ENCODE measurements at places on chromosomes 11 and 22.

- H3K4me1 ChIP-seq, result peaks cover 5% of the 10 kb centered on the region
- no peak for DNase-seq
- no peak overlapping the region for H3K27ac ChIP-seq
- H3K4me3 ChIP-seq, result no peak overlapping the region
- H3K27me3 ChIP-seq, result peaks cover 39% of the 10 kb centered on the region
- no peaks in the 10 kb centered on the region for H3K36me3 ChIP-seq
These were observed 21.4 kb upstream of the RCN1 start for GRCh38 chr11:32069361-32070058.

DNA sequence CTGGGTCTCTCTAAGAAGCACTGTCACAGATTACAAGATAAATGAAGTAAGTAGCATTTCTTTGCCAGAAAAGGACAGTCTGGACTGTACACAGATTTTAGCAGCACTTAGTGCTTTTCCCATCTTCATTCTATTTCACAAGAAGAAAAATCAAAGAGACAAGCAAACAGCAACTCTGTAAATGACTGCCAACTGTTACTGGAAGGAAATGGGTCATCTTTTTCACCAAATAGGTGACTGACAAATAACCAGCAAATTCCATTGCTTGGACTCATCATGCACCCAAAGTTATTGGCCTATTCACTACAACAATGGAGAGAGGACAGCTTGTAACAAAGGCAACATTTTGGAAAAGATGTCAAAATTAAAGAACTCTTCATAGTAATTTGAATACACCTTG, 28.9 kb upstream of the CARD18 start:
- no peak for DNase-seq
- no peak overlapping the region for H3K27ac ChIP-seq
- H3K4me3 ChIP-seq, result no peak overlapping the region

- H3K4me3 ChIP-seq, result no peak overlapping the region
- no peak overlapping the region for H3K27ac ChIP-seq
- peaks cover 20% of the 10 kb centered on the region for H3K4me1 ChIP-seq
- peaks cover 19% of the 10 kb centered on the region for H3K27me3 ChIP-seq
- H3K36me3 ChIP-seq, result no peaks in the 10 kb centered on the region
These were observed 50.7 kb upstream of the TTC12 start for GRCh38 chr11:113263458-113264259.

DNA sequence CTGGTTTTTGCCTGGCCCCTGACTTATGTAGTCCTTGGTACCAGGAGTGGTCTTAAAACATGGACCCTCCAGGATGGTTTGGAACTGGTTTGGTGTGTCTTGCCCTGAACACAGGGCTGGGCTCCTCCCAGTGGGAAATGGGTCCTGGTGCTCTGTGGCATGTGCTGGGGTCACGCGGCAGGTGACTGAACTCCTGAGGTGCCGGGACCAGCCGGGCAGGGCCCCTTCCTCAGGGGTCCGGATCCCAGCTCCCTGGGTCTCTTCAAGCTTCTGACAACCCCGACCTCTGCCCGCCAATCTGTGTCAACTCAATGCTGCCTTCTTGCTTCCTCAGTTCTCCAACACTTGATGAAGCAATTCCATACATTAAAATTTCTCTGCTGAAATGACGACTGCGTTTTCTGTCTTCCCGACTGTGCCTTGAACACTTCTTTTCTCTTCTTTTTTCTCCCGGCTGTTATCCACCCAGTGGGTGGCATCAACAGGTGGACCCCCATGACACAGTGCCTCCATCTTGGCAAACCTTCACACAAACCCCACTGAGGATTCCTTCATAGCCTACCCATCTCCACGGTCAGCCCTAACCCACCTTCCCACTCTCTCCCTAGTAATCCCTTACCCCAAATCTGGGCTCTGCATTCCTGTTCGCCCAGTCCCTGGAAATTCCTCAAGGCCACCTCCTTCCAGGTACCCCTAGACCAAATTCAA, 4.4 kb downstream of the IFT27 start:
- H3K27ac ChIP-seq, result peak overlapping the region; percentile 63
- H3K36me3 ChIP-seq, result peaks cover 29% of the 10 kb centered on the region
- H3K4me1 ChIP-seq, result peaks cover 16% of the 10 kb centered on the region
- H3K27me3 ChIP-seq, result peaks cover 5% of the 10 kb centered on the region
- H3K4me3 ChIP-seq, result no peak overlapping the region
- DNase-seq, result no peak

DNA sequence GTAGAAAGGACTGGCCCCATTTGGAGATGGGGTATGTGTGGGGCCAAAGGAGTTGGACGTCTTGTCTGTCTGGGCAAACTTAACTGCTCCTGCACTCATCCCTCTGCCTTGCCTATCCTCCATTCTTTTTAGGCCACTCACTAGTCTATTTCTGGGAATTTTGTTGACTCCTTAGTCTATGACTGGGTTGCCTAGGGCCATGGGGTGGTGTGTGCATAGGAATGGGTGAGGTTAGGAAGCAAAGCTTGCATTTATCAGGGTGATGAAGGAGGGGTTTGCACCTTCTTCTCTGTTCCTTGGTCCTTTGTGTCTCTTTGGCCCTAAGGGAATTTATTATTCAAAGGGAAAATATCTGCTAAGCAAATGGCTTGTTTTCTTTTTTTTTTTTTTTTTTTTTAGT, 80.9 kb upstream of the OR9Q1 start:
- no peaks in the 10 kb centered on the region for H3K36me3 ChIP-seq
- H3K4me3 ChIP-seq, result no peak overlapping the region
- no peaks in the 10 kb centered on the region for H3K4me1 ChIP-seq
- no peak overlapping the region for H3K27ac ChIP-seq

DNA sequence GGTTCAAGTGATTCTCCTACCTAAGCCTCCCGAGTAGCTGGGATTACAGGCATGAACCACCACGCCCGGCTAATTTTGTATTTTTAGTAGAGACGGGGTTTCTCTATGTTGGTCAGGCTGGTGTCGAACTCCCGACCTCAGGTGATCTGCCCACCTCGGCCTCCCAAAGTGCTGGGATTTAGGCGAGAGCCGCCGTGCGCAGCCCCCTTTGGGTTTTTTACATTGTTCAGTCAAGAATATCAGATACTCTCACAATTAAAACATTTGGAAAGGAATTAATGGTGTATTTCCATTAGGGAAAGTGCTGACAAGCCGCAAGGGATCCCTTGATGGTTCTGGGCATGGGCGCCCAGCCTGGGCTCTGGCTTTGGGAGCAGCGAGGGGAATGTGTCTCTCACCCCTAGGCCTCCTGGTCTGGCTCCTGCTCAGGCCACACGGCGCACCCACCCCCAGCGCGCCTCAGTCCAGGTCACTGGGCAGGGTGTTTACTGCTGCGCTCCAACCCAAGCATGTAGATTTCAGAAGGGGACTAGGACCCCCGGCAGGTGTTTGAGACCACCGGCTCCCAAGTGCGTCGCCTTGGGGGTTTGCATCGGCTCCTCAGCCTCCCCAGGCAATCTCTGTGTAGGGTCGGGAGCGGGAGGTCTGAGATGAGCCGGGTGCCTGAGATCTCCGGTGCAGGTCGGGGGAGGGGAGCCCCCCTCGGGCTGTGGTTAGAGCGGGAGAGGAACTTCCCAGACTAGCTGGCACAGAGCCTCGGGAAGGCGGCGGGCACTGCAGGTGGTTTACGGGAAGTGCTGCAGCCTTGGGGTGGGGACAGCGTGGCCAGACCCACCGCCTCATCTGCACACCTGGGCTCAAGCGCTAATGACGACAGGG, 809 bp upstream of the IRF7 start:
- DNase-seq, result no peak
- peaks cover 17% of the 10 kb centered on the region for H3K36me3 ChIP-seq
- H3K4me1 ChIP-seq, result peaks cover 41% of the 10 kb centered on the region
- peak overlapping the region; percentile 94 for H3K4me3 ChIP-seq
- H3K27me3 ChIP-seq, result no peaks in the 10 kb centered on the region

DNA sequence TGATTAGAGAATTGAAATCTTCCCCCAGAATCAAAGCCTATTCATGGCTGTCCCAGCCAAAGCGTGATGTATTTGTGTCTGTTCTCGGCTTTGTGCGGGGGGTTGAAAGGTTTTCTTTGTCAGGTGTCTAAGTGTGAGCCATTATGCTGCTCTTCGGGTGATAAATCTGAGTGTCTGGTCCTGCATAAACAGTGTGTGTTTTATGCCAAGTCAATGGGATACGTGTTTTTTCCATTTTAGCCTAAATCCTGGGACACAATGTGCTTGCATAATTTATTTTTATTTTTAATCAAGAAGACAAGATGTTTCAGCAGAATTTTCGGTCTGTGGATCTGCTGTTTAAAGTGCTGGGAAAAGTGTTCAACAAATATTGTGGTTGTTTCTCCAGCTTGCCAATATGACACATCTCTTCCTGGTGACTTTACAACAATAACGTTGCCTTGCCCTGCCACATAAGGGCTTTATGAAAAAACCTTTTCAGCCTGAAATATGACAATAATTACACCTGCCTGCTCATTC, 267.8 kb downstream of the TBC1D22A start:
- H3K36me3 ChIP-seq, result peaks cover 6% of the 10 kb centered on the region
- no peak for DNase-seq
- H3K27me3 ChIP-seq, result no peaks in the 10 kb centered on the region

DNA sequence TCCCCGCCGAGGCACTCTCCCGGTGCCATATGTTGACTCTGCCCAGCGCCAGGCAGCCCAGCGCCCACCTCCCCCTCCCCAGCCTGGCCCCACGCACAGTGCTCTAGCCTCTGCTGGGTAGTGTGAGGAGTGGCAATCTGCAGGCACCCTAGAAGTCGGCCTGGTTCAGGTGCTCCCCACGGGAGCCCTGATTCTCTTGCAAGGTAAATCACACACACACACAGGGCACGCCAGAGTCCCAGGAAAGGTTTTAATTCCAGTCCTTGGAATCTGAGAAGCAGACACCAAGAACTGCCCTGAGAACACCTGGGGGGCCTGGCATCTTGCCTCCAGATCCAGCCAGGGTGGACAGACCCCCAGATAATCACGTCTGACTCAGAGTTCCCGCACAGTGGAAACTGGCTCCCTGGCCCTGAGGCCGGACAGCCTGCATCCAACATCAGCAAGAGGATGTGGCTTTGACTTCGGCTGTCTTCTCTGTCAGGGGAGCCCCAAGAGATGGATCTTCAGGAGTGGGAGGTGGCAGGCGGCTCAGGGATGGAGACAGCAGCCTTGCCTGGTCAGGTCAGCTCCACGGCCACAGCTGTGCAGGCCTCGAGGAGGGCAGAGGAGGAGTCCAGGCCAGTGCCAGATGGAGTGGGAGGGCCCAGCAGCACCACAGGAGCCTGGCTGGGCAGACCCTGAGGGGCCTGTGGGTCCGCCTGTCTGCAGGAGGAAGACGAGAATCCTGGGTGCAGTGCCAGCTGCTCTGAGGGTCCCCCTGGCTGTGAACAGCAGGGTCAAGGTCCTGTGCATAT, 1.1 kb upstream of the RIN1 start:
- peak overlapping the region; percentile 62 for H3K4me3 ChIP-seq
- peak overlapping the region; percentile 90 for H3K27ac ChIP-seq
- peaks cover 41% of the 10 kb centered on the region for H3K4me1 ChIP-seq
- peaks cover 18% of the 10 kb centered on the region for H3K27me3 ChIP-seq
- DNase-seq, result no peak
- H3K36me3 ChIP-seq, result peaks cover 45% of the 10 kb centered on the region

GRCh38 chr11:78292109-78292803, 103.5 kb downstream of the USP35 start:
- peaks cover 6% of the 10 kb centered on the region for H3K36me3 ChIP-seq
- H3K27ac ChIP-seq, result no peak overlapping the region
- peaks cover 52% of the 10 kb centered on the region for H3K4me1 ChIP-seq
- no peaks in the 10 kb centered on the region for H3K27me3 ChIP-seq
- no peak for DNase-seq

GRCh38 chr11:90250970-90251369, 28.1 kb upstream of the CHORDC1 start:
- peaks cover 6% of the 10 kb centered on the region for H3K4me1 ChIP-seq
- no peaks in the 10 kb centered on the region for H3K36me3 ChIP-seq
- DNase-seq, result no peak

DNA sequence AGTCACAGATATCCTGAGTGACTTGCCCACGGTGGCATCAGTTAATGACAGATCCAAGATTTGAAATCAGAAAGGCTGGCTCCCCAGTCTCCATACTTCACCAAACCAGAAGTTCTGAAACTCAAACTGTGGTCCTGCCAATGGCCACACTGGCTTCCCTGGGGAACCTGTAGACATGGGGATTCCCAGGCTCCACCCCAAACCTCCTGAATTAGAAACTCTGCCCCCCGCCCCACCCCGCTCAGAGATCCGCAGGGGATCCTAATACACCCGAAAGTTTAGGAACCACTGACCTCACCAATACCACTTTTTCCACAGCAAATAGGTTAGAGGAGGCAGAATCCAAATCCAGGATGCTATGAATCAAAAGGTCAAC, 15.3 kb downstream of the RTN4RL2 start:
- H3K36me3 ChIP-seq, result no peaks in the 10 kb centered on the region
- H3K27me3 ChIP-seq, result peaks cover 29% of the 10 kb centered on the region
- peak overlapping the region; percentile 16 for H3K27ac ChIP-seq
- peaks cover 33% of the 10 kb centered on the region for H3K4me1 ChIP-seq

DNA sequence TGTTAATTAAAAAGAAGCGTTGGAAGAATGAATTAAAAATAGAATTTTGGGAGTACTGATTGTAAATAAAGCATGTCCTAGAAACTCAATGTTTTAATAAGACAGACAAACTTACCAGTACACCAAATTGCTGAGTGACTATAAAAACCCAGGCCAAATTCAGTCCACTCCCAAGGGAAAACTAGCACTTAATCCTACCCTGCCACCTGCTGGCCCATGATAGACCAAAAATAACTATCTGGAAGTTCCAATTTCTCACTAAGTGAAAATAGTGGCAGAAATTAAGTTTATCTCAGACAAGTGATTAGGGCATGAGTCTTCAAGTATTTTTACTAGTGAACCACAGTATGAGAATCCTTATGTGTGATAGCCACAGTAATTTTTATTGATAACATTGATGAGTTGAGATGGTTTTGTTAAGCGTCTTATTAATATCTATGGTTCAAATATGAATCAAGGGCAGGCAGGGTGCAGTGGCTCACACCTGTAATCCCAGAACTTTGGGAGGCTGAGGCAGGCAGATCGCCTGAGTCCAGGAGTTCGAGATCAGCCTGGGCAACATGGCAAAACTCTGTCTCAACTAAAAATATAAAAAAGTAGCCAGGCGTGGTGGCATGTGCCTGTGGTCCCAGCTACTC, 9.8 kb upstream of the DDX10 start:
- H3K4me1 ChIP-seq, result peaks cover 9% of the 10 kb centered on the region
- no peak overlapping the region for H3K27ac ChIP-seq
- H3K36me3 ChIP-seq, result no peaks in the 10 kb centered on the region
- no peak for DNase-seq

DNA sequence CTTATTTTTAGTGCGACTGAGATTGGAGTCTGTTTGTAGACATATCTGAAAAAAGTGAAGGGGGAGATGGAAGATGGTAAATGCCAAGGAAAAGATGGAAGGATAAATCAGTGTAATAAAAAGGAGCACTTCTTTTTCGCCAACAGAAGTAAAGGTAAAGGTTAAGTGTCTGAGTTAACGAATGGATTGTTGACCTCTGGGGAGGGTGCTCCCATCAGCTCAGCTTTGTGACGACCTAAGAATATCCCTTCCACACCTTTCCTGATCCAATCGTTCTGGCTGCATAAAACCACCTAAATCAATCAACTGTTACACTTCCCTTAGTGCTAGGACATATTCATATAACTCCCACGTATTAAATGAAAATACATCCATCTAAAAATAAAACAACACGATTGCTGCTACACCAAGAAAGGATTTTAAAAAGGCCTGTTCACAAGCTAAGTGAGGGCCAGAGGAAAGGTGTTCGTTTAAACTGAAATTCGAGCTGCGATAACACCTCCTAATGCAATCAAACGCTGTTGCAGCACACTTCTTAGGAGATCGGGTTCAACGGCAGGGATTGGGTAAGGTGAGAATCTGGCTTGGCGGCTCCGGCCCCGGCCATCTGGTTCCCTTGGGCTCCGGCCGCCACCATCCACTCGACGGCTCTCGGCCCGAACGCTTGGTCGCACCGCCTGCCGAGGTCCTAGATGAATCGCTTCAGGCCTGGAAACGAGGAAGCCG, 658 bp downstream of the C11orf71 start:
- DNase-seq, result no peak
- peak overlapping the region; percentile 98 for H3K27ac ChIP-seq
- H3K27me3 ChIP-seq, result no peaks in the 10 kb centered on the region
- H3K36me3 ChIP-seq, result peaks cover 28% of the 10 kb centered on the region
- H3K4me1 ChIP-seq, result peaks cover 41% of the 10 kb centered on the region

Data from stimulated activated naive B cell treated with anti-CD40 and anti-IgM and Interleukin-4, amounts not matched to agents 10 μg/mL and 1 μg/mL and 100 μg/mL, for 72 hours (primary cell).